ENCODE measurements at places on chromosomes 12 and 14.

- DNase-seq, result no peak
Observed at GRCh38 chr12:10119066-10119465, 10.9 kb downstream of the CLEC7A start.

GRCh38 chr12:75545636-75546035 lies 34.2 kb upstream of the KRR1 start:
- no peak for DNase-seq

- DNase-seq, result no peak
Observed at GRCh38 chr14:101226603-101227425, 323.3 kb upstream of the RTL1 start.

DNA sequence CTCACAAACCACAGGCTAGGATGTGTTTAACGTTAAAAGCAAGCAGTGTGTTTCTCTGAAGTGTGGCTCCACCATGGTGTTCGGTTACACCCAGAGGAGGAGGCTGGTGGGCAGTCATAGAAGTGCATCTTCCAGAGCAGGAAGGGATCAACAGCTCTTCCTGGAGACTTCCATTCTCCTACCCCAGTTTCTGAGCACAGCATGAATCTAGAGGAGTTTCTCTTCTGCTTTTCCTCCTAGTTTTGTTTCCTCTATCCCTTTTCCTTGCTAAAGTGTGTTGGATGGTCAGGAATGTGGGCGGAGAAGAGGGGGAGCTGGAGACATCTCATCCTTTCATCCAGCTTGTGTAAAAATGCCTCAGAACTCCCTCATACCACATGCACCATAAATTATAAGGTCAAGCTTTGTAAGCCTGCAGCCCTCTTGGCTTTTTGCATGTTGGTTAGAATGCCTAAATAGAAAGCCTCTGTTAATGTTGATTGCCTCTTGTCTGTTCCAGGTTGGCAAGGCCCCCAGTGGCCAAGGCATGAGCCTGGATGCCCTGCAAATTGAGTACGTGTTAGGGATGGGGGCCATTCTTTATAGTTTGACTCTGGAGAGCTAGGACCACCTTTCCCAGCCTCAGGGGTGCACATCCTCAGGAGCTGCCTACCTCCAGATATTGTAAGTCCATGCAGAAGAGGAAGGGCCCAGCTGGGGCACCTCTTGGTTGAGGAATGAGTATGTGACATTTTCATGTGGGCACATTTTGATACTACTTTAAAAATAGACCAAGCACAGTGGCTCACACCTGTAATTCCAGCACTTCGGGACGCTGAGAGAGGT lies 4.0 kb upstream of the CKAP4 start:
- DNase-seq, result no peak

DNA sequence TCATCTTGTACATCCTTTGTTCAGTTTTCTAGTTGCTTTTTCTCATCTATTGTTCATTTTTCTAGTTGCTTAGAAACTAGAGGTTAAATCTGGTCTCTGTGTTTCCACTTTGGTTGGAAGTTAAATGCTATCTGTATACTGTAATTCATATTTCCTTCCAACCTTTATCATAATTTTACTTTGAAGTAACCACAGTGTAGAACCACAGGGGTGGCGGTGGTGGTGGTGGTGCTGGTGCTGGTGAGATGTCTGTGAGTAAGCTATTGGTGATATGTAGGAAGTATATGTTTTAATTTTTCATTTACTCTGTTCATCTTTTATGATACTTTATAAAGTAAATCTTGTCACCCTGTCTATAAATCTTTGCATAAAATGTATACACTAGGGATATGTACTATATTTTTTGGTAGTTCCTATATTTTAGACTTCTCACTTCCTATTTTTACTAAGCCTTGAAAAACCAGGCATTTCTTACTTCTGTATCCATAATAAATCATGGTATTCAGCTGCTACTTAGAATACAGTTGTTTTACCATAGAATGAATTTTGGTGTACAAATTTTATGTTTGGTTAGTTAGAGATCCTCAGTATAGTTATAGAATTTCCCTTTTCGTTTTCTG lies 31.9 kb downstream of the CCDC91 start:
- DNase-seq, result peak; percentile 86
